Hepatocyte (in vitro differentiated cells): ENCODE measurements at places on chromosomes 4 and X. TPM values are rescaled to one million over a fixed set of nuclear protein-coding genes. Genes with fewer than 3 reads are reported as not detected.

Gene MAGED2
- 475 and 509 TPM in 2 replicates for total RNA-seq

Gene ARHGAP36
- not detected in 2 replicates for total RNA-seq

Gene GPR50
- total RNA-seq = not detected in 2 replicates

Gene PAGE2
- total RNA-seq = not detected in 2 replicates

Gene CD38
- 0.13 and 0.84 TPM in 2 replicates for total RNA-seq

Gene GLRB
- total RNA-seq = 4.8 and 7.2 TPM in 2 replicates

Gene NEUROG2
- total RNA-seq = 0.20 TPM in 1 of 2 replicates, not detected in the other

Gene KCNIP4
- 0.28 and 1.00 TPM in 2 replicates for total RNA-seq

Gene CT45A3
- not detected in 2 replicates for total RNA-seq

Gene HTN3
- total RNA-seq = not detected in 2 replicates

Gene FRAS1
- 31.9 and 38.5 TPM in 2 replicates for total RNA-seq

Gene NEXMIF
- total RNA-seq = 0.44 and 0.80 TPM in 2 replicates

- DNase-seq = no peak
- no peak overlapping the region for H3K4me3 ChIP-seq
- H3K27ac ChIP-seq = no peak overlapping the region
- H3K36me3 ChIP-seq = no peaks in the 10 kb centered on the region
- H3K4me1 ChIP-seq = no peaks in the 10 kb centered on the region
Observed at GRCh38 chrX:136731207-136731782, 49.4 kb downstream of the ARHGEF6 start.

GRCh38 chrX:17860811-17861488 lies at the start of gene RAI2:
TSS of gene RAI2 (minus strand) at chrX:17861298. CDS start at chrX:17802010, 59,288 bp downstream.
- H3K4me1 ChIP-seq = no peaks in the 10 kb centered on the region
- H3K27ac ChIP-seq = no peak within 1 kb of the TSS
- peak within 1 kb of the TSS; percentile 26 for H3K4me3 ChIP-seq
- peak; percentile 50 for DNase-seq
- H3K36me3 ChIP-seq = no peaks in the 10 kb centered on the region

- no peaks in the 10 kb centered on the region for H3K36me3 ChIP-seq
- peak; percentile 90 for DNase-seq
- H3K27ac ChIP-seq = peak overlapping the region; percentile 94
- H3K4me3 ChIP-seq = no peak overlapping the region
- peaks cover 44% of the 10 kb centered on the region for H3K4me1 ChIP-seq
- no peaks in the 10 kb centered on the region for H3K27me3 ChIP-seq
Observed at GRCh38 chr4:6688879-6689505, 4.7 kb upstream of the S100P start.

- no peaks in the 10 kb centered on the region for H3K36me3 ChIP-seq
- H3K4me1 ChIP-seq = no peaks in the 10 kb centered on the region
- no peaks in the 10 kb centered on the region for H3K27me3 ChIP-seq
- no peak overlapping the region for H3K4me3 ChIP-seq
- H3K27ac ChIP-seq = no peak overlapping the region
Observed at GRCh38 chrX:41981481-41982013, 58.2 kb upstream of the CASK start.

DNA sequence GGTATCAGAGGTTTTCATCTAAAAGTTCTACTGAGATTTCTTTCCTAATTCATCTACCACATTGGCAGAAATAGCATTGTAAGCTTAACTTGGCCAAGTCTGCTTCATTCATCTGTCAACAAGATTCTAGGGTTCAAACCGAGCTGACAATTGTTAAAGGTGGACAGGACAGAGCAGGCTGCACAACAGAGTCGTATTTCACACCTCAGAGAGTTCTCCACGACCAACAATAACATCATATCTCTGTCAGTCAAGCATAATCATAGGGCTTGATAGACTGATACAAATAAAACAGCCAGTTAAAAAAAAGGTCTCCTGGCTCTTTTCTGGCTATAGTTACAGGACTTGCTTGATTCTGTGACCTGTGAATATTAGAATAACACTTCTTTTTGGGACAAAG lies 259.2 kb downstream of the COL25A1 start:
- H3K4me3 ChIP-seq = no peak overlapping the region
- DNase-seq = no peak
- no peaks in the 10 kb centered on the region for H3K4me1 ChIP-seq

DNA sequence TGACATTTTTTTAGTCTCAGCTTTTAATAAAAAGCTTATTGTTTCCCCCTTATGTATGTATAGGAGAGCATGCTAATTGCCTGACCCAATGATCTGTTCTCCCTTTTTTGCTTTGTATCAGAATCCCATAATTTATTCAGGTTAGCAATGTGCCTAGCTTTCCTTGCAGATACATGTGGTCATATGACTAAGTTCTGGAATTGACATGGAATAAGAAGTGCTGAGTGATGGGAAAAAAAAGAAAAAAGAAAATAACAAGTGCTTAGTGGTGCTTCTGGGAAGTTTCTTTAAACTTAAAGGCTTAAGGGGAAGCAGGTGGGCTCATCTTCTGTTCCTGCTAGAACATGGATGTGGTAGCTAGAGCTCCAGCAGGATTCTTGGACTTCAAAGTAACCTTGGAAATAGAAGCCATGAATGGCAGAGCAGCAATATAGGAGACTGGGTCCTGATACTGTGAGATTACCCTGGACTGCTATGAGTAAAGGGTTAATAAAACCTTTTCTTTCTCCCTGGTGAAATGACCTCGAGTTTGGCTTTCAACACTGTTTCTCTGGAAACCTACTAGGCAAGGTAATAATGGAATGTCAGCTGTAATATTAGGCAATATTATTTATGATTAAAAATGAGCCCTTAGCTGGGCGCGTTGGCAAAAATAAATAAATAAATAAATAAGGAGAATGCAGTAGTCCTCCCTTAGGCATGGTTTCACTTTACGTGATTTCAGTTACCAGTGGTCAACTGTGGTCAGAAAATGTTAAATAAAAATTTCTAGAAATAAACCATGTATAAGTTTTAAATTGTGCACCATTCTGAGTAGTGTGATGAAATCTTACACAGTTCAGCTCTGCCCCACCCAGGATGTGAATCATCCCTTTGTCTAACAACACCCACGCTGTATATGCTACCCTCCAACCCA lies 16.7 kb upstream of the RBM41 start:
- H3K27me3 ChIP-seq = no peaks in the 10 kb centered on the region
- H3K4me1 ChIP-seq = no peaks in the 10 kb centered on the region
- H3K4me3 ChIP-seq = no peak overlapping the region
- no peak for DNase-seq

DNA sequence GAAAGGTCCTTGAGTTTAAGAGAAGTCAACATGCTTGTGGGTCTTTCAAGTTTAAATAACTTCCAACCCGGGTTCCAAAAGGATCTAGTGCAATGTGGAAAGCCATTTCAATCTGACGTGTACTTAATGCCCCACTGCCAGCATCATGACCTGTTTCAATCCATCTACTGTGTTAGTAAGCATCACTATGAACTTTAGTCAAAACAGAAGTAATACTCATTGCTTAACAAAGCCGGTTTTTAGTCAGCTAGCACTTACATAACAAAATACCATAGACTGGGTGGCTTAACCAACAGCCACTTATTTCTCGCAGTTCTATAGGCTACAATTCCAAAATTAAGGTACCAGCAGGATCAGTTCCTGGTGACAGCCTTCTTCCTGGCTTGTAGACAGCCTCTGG lies 677.5 kb downstream of the DMD start:
- H3K36me3 ChIP-seq = no peaks in the 10 kb centered on the region
- no peak overlapping the region for H3K27ac ChIP-seq
- no peak for DNase-seq
- no peaks in the 10 kb centered on the region for H3K4me1 ChIP-seq
- H3K4me3 ChIP-seq = no peak overlapping the region

DNA sequence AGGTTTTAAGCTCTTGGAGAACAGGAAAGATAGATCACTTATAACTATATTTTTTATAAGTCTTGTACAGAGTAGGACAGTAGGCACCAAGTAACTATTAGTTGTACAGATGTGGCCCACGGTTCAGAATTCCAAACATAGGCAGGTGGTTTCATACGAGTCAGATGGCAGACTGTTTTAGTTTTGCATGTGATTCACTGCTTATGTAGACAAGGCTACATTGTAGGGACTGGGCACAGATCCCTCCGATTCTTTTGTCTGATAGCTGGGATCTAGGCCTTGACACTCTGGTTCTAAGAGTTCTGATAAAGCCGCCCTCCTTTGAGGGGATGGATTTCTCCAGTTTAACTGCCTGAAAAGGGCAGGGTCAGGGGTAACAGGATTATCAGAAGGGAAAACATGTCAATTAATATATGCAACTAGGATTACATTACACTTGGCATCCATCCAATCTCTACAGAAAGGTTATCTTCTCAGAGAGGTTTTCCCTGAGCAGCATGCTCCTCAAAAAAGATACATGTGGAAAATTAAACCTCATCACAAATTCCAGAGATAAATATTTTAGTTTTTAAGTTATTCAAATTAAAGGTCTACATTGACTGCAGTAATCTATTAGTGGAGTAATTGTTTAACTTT lies 87.8 kb downstream of the SPRY1 start:
- H3K27ac ChIP-seq = no peak overlapping the region
- peaks cover 11% of the 10 kb centered on the region for H3K4me1 ChIP-seq
- H3K27me3 ChIP-seq = no peaks in the 10 kb centered on the region
- DNase-seq = no peak
- H3K4me3 ChIP-seq = no peak overlapping the region

DNA sequence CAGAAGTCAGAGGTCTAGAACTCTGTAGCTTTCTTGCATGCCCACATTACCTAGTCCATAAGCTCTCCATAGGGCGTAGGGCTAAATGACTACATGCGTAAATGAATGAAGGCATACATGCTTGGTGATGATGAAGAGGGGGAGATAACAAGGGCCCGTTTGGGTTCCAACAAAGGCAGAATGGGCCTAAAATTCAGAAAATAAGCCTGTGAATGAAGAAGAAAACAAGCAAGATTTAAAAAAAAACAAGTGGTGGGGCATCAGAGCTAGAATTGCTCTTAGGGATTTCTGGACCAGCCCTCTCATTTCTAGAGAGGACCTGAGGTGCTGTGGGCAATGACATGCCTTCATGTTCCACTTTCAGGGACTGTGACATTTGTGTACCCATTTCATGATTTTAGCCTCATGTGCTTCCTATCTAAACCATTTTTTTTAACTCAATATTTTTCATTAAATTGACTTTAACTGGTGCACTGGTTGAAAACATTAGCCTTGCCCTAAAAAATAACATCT lies 12.1 kb downstream of the GPRIN3 start:
- DNase-seq = no peak
- H3K27me3 ChIP-seq = no peaks in the 10 kb centered on the region
- peaks cover 18% of the 10 kb centered on the region for H3K4me1 ChIP-seq
- no peaks in the 10 kb centered on the region for H3K36me3 ChIP-seq

GRCh38 chrX:13590207-13590606 lies 20.8 kb downstream of the EGFL6 start:
- no peak overlapping the region for H3K27ac ChIP-seq
- peaks cover 3% of the 10 kb centered on the region for H3K4me1 ChIP-seq
- H3K36me3 ChIP-seq = no peaks in the 10 kb centered on the region
- H3K4me3 ChIP-seq = no peak overlapping the region
- DNase-seq = no peak
- H3K27me3 ChIP-seq = no peaks in the 10 kb centered on the region

- H3K4me3 ChIP-seq = no peak overlapping the region
- H3K27me3 ChIP-seq = no peaks in the 10 kb centered on the region
- DNase-seq = no peak
- no peak overlapping the region for H3K27ac ChIP-seq
- H3K4me1 ChIP-seq = peaks cover 8% of the 10 kb centered on the region
Observed at GRCh38 chr4:7396186-7396910, 38.4 kb downstream of the PSAPL1 start.

GRCh38 chr4:128858879-128859671 lies 49.6 kb downstream of the JADE1 start:
- H3K27me3 ChIP-seq = no peaks in the 10 kb centered on the region
- DNase-seq = no peak
- H3K4me1 ChIP-seq = peaks cover 15% of the 10 kb centered on the region

DNA sequence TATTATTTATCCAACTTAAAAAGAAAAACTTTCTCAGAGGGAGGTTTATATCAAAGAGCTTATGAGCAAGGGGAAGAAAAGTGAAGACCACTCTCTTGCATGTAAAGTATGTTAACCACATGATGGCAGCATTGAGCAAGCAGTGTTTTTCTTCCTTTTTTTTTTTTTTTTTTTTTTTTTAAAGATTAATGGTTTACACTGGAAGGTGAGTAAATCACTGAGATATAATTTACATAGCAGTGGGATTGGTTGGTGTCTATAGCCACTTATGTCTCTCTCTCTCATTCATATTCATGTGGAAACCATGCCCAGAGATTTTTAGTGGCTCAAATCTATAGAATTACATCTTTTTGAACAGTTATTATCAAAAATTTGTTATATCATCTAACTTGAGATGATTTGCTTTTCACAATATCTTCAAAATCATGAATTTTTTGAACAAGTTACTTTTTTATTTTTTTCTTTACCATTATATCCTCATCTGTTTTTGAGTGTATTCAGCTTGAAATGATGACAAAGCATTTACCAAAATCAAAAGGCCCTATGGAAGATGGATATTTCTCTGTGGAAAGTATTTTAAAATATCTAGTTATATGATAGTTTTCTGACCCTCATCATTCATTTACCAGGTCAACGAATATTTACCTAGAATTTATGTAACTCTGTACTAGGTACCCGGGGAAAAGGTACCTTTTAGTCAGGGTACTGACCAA lies 31.6 kb downstream of the MTHFD2L start:
- peak; percentile 78 for DNase-seq
- H3K4me3 ChIP-seq = no peak overlapping the region
- no peaks in the 10 kb centered on the region for H3K36me3 ChIP-seq
- no peak overlapping the region for H3K27ac ChIP-seq
- H3K4me1 ChIP-seq = no peaks in the 10 kb centered on the region

DNA sequence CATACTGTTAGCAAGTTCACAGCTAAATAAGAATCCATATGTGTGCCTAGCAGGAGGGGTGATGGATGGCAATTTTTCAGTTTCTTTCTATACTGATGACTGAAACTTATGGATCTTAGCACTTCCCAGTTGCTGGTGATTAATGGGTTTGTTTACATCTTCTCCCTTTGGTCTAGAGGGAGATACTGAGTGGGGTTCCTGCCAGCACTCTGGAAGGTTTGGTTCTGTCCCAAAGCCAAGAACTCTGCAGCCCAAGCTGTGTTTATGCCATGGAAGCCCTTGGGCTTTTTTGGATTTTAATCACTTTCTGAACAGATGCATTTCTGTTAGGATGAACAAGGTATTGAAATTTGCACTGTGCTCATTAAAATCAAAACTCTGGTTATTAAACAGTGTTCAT lies 43.5 kb downstream of the DDIT4L start:
- H3K27ac ChIP-seq = no peak overlapping the region
- no peaks in the 10 kb centered on the region for H3K4me1 ChIP-seq
- DNase-seq = no peak
- no peaks in the 10 kb centered on the region for H3K27me3 ChIP-seq
- H3K4me3 ChIP-seq = no peak overlapping the region

DNA sequence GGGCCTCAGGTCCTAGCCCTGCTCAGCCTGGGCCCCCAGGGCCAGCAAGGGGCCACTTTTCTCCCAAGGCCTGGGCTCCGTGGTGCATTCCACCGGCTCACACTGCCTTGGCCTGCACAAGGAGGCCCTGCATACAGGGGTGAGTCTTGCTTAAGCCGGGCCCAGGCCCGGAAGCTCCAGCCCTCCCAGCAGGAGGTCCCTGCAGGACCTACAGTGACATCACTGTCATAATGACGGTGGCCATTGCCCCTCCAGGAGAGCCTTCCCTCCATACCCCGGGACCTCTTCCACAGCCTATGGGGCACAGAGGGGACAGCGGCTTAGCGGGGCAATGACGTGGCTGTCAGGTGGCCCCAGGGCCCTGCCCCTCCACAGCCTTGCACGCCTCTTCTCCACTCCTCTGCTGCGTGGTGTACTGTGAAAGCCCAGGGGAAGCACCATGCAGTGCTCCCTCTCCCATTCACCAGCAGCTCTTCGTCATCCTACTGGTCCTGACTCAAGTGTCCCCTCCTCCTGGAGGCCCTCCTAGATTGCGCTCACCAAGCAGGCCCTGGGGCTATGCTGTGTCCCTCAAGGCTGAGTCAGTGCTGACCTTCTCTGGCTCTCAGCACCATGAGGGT lies 32.3 kb upstream of the AFAP1 start:
- no peaks in the 10 kb centered on the region for H3K27me3 ChIP-seq
- no peaks in the 10 kb centered on the region for H3K36me3 ChIP-seq
- no peak for DNase-seq
- H3K4me1 ChIP-seq = peaks cover 35% of the 10 kb centered on the region
